ENCODE measurements at places on chromosomes 7 and 10.

DNA sequence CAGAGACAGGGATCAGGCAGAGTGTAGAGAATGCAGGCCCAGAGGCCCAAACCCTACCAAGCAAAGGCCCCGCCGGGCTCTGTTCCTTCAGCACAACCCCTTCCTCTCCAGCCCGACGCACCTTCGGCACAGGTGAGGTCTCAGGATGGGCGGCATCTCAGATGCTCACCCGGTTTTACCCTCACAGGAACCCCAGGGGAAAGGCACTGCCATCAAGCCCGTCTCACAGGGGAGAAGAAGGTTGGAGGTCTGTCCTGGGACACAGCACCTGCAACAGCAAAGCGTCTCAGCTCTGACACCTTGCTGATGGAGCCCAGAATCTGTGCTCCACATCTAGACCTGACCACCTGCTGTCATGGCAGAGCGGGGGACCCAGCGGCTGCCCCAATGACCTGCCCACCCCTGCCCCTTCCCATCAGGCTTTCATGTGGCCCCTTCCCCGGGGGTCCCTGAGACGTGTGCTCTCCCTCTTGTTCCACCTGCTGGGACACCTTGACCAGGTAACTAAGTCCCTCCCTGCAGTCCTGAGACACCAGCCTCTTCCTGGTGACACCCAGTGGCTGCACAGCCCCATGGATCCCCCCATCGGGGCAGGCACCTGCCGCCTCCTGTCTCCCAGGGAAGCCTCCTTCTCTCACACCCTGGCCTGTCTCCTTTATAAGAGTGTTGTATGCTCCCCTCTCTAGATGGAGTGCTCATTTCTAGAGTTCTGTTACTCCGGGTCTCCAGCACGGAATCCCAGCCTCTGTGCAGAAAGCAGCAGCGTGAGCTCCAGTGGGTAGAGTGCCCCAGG, 315.6 kb downstream of the DNAJB6 start:
- no peak for DNase-seq

DNA sequence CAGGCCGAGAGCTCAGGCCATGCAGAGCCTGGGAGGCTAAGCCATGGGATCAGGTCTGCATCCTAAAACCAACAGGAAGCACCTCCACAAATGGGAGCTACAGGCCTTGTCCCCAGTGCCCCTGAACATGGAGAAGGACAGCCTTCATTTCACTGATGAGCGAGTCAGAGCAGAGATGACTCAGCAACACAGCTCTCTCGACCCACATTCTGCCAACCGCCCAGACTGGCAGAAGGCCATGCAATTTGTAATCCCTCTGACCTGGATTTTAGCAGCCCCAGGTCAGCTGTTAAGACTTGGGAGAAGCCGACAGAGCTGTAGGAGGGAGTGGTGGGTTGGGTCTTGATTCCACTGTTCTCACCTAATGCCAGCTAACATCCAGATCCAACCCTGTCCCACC, 25.5 kb downstream of the VOPP1 start:
- no peak for DNase-seq

GRCh38 chr7:119888251-119888650, 384.7 kb upstream of the KCND2 start:
- no peak for DNase-seq

GRCh38 chr10:86958116-86958900, at the start of gene SNCG:
Gene SNCG (plus strand): TSS chr10:86958599. CDS start chr10:86958698, 99 bp downstream.
- no peak for DNase-seq

- no peak for DNase-seq
Measured at GRCh38 chr10:127210936-127211466, 14.6 kb upstream of the INSYN2A start.

DNA sequence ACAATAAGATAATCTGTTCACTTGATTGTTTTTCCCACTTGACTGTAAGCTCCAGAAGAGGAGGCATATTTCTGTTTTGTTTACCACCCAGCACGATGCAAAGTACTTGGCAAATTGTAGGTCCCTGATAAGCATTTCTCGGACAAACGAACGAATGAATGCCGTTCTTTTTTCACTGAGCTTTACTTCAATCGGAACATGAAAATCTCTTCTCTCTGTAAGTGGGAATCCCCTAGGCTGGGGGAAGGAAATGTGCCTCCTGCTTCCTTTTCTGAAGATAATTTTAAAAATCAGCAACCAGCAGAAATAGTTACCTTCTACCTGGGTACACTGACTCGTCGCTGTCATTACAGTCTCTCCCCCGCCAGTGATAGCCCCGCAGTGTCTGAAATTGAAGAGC, 102.9 kb downstream of the AOAH start:
- DNase-seq = no peak

- no peak for DNase-seq
Measured at GRCh38 chr7:1675673-1676549, 5.8 kb downstream of the ELFN1 start.

- no peak for DNase-seq
Measured at GRCh38 chr10:66844176-66844942, 81.5 kb upstream of the LRRTM3 start.

DNA sequence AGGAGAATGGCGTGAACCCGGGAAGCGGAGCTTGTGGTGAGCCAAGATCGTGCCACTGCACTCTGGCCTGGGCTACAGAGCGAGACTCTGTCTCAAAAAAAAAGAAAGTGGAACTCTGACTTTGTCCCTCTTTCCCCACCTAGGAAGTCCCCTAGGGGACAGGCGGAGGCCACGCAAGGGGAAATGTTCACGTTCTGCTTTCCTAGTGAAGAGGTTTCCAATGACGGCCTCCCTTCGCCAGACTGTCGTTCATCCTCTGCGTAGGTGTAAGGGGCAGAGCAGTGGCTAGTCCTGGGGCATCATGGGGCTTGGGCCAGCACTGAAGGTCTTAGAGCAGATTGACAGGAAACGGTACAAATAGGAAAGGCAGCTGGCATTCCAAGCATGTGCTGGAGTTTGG, 30.6 kb downstream of the SUFU start:
- DNase-seq = no peak

- peak; percentile 12 for DNase-seq
Measured at GRCh38 chr7:65980478-65981250, 1.3 kb downstream of the GUSB start.

DNA sequence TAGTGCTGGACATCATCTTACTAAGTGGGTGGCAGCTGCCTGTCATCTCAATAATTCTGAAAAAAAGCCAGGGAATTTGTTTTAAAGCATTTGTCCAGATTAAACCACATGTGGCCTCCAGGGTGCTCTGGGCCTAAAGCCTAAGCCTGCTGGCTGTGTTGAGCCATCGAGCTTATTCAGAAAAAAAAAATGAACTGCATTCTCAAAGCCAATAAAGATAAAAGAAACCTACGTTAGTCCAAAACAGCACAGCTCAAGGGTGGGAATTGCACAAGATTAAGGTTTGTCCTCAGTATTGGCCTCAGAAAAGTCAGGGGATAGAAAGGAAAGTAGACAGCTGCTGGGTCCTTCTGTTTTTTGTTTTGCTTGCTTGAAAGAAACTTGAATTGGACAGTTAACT, 22.6 kb upstream of the PRTFDC1 start:
- DNase-seq = no peak

GRCh38 chr10:124918191-124918830, 23.6 kb upstream of the ZRANB1 start:
- no peak for DNase-seq

DNA sequence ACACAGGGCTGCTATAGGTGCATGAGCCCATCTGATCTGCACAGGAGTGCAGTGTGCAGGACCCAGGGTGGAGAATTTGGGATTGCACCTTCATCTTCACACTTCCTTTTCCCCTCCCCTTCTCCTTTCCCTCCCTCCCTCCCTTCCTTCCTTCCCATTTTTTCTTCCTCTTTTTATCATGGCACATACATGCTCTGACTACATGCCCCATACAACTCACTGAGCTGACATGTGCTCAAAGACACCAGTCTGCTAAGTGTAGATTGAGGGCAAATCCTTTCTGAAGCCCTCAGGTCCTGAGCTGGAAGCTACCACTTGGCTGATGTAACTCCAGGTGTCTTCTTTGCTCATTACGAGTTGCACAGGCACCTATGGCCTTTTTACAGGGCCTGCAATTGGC, 365.3 kb upstream of the ZNF32 start:
- no peak for DNase-seq

DNA sequence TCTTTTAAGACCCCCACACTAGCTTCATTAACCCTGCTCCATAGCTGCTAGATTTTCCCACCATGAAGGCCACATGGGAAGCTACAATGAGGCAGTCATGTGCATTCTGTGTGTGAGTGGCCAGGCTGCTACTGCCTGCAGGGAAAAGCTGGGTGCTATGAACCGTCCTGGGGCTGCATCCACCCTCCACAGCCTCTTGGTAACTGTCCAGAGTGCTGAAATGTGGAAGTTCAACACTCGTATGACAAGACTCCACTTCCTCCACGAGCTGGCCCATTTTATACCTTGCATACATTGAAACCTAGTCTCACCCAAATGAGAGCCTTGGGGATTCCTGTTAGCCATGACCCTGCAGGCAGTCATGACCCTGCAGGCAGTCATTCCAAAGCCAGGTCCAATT, 59.4 kb downstream of the CUZD1 start:
- no peak for DNase-seq

DNA sequence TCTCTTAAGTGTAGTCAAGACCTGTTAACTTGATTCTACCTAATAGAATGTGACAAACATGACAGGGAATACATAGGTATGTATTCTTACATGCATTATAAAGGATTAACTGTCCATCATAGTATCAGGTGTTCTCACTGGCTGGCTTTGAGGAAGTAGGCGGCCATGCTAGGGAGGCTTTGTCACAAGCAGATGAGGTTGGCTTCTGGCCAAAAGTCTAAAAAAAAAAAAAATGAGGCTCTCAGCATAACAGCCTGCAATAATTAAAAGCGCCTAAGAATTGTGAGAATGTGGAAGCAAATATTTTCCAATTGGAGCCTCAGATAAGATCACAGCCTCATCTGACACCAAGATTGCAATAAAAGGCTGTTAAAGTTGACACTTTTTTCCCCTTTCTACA, 1256.8 kb upstream of the SORCS1 start:
- no peak for DNase-seq

DNA sequence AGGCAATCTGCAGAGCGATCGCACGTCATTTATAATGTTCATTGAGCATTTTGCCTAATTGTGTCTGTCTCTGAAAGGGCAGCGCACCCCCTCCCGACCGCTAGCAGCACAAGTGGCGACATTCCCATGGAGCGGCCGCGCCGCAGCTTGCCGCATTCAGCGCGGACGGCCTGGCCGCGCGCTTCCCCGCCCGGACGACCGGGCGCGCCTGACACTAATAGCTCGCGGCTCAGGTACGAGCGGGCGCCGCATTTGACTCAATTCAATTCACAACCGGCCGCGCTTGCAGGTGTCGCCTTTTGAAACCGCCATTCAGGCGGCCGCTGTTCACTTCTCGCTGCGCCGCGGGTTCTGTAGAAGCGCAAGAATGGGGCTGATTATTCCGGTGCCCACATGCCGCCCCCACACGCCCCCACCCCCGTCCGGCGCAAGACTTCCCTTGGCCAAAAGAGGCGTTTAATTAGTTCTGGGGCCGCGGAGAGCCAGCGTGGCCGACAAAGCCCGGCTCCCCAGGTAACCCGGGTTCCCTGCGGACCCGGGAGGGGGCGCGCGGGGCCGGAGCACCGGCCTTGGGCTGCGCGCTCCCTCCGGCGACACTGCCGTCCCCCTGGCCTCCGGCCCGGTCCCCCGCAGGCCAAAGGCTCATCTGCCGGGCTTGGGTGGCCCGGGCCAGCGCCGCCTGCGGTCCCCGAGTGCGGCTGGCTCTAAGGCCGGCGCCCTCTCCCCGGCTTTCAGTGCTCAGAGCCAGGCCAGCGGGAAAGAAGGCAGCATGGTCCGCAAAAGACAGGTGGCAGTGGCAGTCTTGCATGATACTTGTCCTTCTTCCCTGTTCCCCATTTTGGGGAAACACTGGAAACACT, 18.7 kb upstream of the PTF1A start:
- DNase-seq = no peak

GRCh38 chr10:23053036-23053435, 42.3 kb upstream of the MSRB2 start:
- no peak for DNase-seq

GRCh38 chr7:27908534-27909165, 168.7 kb downstream of the TAX1BP1 start:
- no peak for DNase-seq

- no peak for DNase-seq
Measured at GRCh38 chr10:44339218-44339617, 45.7 kb downstream of the CXCL12 start.

Data from stimulated activated CD8-positive, alpha-beta memory T cell treated with anti-CD3 and anti-CD28 coated beads, Interleukin-4, amount 100 ng/mL, for 4 hours (primary cell).